Stimulated activated CD8-positive, alpha-beta memory T cell treated with anti-CD3 and anti-CD28 coated beads, Interleukin-2, amount 100 ng/mL, for 1 hour (primary cell): ENCODE measurements at places on chromosomes 4 and X.

GRCh38 chr4:80134936-80135701 is 62.1 kb upstream of the ANTXR2 start:
- DNase-seq: no peak

DNA sequence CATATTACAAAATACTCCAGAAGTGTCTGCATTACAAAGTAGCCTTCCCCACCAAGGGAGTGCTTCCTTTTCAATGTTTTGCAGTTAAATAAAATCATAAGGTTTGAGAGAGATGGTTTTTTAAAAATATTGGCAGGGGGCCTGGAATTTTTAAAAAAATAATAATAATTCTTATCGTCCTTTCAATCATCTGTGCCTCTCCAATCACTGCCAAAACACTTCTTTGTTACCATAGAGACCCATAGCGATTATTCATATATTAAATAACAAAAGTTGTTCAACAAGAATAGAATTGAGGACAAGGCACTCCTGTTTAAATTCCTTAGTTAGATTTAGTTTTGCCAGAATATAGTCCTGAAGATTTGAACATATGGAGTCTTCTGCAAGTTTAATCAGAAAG is 203.1 kb downstream of the FAT4 start:
- DNase-seq: no peak

GRCh38 chr4:130077275-130077674 is 981.3 kb downstream of the C4orf33 start:
- no peak for DNase-seq

- DNase-seq: no peak
Observed at GRCh38 chr4:2698504-2698903, 57.6 kb downstream of the TNIP2 start.

GRCh38 chrX:69431420-69431819 is 72.7 kb upstream of the NALF2 start:
- no peak for DNase-seq

DNA sequence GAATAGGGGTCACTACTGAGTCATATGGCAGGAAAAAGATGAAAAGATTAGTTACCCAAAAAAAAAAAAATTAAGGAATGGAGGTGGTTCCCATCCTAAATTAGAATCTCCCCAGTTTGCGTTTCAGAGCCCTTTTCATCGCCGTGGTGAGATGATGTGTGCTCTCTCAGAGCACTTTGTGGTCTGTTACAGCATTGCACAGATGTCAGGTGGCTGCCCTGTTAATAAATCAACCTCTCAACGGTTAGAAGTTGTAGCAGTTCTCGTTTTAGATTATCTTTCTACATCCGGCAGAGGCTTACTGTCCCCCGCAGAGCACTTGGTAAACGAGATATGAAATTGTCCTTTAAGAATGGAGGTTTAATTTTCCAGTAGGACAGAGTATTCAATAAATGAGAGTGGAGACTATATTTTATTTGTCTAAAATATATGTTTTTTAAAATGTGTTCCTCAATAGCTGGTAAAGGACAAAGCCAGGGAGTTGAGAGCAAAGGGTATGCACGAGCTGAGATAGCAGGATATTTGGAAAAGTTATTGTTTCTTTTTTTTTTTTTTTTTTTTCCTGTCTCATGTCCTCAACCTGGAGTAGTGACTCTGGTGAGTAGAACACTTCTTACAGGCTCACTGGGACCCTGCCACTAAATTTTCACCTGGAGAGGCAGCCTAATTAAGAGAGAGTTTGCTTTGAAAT is 26.9 kb downstream of the AFF1 start:
- DNase-seq: no peak

GRCh38 chr4:133355633-133356032 is 206.5 kb downstream of the PCDH10 start:
- DNase-seq: no peak

DNA sequence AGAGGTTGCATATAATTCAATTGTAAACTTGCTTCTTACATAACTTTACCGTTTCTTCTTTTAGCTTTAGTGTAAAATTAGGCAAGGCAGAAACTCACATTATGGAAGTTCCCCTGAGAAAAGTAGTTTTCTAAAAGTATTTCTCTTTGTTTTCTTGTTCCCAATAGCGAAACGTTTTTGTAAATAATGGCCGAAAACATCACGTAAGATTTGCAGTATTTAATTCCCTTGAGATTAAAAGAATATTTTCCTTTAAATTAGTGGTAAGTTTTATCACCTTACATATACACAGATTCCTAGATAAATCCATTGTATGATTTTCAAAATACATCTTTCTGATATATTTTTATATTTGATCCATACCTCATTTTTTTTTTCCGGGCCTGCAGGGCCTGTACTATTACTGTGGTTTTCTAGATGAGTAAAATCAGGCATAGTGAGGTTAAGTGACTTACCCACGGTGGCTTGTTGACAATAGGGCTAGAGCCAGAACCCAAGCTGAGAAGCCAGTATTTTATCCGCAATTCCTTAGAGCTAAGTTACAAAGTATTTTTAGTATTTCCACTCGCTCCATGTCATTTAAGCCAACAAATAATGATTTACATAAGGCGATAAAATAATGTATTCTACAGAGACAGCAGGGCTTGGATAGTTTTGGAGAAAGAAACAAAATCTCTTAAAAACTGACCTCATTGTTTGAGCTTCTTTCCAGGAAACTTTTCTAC is 82.2 kb upstream of the VEGFC start:
- no peak for DNase-seq

GRCh38 chrX:45807572-45808425 is 607.1 kb upstream of the DIPK2B start:
- no peak for DNase-seq
